Stimulated activated effector memory CD8-positive, alpha-beta T cell treated with anti-CD3 and anti-CD28 coated beads, Interleukin-12 subunit alpha, Interleukin-12 subunit beta, amount 100 ng/mL, for 72 hours (primary cell): ENCODE measurements at places on chromosomes 1 and 21.

DNA sequence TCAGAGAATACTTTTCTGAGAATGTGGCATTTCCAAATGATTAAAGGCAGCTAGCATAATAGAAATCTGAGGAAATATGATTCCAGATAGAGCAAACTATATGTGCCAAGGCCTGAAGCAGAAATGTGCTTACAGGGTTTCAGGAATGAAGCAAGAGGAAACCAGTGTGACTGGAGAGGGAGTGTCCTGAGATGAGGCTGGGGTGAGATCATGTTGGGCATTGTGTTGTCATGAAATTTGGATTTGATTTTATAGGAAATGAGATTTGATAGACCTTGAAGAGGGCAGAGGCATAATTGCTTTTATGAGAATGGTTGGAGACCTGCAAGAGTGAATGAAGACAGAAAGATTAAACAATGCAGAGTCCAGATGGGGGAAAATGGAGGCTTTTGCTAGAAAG lies 338.1 kb upstream of the SNX7 start:
- DNase-seq: no peak

DNA sequence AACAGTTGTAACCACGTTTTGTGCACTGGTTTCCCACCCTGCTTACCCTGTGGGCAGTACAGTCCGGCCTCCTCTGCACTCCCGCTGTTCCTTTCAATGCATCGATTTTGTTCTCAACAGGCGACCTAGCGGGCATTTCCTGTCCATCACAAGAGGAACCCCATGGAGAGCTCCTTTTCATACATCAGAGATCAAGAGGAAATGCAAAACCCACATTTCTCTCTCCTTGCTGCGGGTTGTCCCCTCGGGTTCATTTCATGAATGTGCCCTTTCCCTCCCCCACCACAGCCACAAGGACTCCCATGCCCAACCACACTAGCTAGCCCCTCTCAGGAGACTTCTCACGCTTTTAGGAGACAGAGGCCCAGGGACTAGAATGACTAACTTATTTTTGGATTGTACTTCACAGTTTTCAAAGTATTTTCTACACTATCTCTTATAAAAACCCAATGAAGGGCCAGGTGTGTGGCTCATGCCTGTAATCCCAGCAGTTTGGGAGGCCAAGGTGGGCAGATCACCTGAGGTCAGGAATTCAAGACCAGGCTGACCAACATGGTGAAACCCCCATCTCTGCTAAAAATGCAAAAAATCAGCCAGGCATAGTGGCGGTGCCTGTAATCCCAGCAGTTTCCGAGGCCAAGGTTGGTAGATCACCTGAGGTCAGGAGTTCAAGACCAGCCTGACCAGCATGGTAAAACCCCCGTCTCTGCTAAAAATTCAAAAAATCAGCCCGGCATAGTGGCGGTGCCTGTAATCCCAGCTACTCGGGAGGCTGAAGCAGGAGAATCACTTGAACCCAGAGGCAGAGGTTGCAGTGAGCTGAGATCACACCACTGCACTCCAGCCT lies 18.4 kb downstream of the ATP1A4 start:
- no peak for DNase-seq

- DNase-seq: no peak
Observed at GRCh38 chr1:83692524-83693381, 306.2 kb downstream of the TTLL7 start.

DNA sequence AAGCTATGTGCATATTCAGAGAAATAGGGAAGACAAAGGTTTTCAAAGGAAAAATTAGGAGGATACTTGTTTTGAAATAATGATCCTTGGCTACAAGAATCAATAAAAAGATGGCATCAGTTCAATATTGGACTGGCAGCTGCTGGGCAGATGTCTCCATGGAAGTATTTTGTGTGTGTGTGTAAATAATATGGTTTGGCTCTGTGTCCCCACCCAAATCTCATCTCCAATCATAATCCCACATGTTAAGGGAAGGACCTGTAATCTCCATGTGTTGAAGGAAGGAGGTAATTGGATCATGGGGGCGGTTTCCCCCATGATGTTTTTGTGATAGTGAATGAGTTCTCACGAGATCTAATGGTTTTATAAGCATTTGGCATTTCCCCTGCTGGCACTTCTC lies 40.4 kb upstream of the LRRC7 start:
- DNase-seq: no peak

DNA sequence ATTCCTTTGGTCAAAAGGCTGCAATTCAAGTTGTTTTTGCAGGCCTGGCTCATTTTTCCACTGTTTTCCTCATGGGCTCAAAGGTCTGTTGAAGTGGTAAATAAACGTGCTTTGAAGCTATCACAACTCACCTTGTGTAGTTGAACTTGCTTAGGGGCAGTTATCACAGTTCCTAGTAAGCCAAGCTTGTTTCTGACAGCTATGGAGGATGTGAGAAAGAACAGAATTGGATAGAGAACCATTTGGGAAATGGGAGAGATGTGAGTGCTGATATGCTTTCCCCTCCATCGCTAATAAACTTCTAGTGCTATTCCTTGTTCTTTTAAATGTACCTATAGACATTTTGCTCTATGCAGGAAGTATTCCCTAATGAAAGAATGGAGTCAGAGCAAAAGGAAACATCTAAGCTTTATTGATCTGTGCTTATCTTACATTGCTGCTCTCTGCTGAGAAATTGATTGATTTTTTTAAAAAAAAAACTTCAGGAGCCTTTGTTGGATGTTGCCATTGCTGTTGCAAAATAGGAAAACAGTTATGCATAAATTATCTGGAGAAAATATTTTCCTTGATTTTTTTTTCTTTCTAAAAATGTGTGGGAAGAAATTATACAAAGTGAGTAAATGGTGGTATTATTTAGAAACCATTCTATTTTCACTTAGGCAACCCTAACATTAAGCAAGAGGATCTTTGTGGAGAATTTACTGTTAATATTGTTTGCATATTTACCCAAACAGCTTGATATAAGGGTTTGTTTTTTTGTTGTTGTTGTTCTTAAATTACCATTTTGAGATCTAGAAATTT lies 118.2 kb downstream of the MAGI3 start:
- no peak for DNase-seq

DNA sequence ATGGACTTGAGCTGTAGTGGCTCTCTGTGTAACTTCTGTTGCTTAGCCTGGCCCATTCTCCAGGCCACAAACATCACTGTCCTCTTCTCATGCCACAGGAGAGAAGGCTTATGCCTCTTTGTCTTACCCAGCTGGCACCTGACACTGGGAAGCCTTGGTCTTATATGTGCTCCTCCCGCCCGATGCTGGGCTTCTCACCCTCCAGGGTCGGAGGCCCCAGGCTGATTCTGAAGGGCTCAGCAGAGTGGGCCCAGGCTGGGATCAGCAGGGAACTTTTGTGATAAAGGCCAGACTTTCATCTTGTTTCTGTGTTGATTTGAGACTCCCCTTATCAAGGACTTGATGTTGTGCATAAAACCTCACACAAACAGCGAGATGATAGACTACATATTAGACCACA lies 29.8 kb downstream of the TRPM2 start:
- no peak for DNase-seq

DNA sequence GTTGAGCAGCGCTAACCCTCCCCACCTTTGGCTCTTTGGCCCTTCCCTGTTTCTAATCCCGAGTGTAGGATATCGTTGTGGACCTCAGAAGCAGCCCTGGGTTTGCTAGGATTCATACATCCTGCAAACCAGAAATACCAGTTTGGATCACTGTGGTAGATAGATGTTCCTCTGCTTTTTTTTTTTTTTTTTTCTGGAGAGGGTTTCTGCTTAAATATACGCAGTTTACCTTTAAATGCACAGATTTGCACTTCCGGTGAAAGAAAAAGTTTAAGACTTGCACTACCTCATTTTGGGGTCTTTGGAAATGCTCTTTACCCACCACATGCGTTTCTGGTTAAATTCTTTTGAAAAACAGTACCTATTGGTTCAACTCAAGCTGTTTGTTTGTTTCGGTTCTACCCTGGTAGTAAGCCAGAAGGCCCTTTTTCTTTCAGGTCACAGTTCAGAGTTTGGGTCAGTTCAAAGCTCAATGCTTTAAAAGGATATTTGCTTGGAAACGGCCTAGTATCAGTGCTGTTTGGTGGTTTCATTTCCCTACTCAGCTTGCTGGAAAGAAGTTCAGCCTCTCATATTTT lies 908 bp downstream of the DDI2 start:
- no peak for DNase-seq

GRCh38 chr1:66399888-66400529 lies 133.9 kb upstream of the SGIP1 start:
- DNase-seq: no peak

DNA sequence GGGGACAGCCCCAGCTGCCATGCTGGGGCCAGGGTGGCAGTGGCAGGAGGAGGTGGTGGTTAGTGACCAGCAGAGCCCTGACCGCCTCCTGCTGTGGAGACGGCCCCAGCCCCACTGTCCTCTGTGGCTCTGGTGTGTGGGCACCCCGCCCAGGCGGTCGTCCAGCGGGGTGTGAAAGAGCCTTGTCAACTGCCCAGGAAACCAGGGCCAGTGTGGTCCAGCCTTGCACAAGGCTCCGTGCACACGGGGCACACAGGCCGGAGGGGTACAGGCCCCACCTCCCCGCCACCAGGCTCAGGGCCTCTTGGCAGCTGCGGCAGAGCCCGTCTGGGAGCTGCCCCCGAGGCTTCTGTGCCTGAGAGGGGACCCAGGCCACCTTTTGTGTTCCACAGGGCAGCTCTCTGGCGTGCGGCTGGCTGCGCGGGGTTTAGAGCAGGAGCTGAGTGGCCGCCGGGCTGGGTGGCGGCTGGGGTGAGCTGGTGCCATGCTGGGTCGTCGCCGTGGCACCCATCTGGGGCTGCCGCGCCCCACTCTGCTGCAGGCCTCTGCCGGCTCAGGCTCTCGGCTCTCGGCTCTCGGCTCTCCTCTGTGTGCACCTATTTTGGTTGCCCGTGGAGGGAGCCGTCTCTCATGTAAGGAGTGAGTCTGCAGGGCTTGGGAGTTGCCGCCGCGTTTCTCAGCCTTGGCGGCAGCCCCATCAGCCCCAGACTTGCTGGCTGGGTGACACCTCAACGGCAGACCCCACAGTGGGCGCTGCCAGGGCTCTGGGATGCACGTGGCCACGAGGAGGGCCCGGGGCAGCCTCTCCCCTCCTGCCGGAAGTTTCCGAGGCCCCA lies 36.1 kb downstream of the SLX9 start:
- DNase-seq: no peak

DNA sequence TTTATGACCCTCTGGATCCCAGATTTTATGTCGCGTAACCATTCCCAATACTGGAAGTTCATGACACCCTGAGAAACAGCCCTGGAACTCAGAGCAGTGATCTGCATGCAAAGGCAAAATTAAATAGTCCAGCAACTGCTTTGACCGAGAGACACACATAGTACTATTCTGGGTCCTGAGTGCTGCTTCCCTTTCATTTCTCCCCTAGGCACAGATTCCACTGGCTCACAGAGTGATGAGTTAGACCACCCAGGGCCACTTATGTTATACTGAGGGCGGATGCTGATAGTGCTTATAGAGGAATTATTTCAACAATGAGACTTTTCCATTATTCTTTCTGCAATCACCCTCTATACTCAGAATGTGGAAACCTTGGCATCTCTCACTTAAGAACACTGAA lies 69.2 kb downstream of the NFIA start:
- no peak for DNase-seq

GRCh38 chr1:9573723-9574122 lies 15.0 kb upstream of the TMEM201 start:
- DNase-seq: no peak

DNA sequence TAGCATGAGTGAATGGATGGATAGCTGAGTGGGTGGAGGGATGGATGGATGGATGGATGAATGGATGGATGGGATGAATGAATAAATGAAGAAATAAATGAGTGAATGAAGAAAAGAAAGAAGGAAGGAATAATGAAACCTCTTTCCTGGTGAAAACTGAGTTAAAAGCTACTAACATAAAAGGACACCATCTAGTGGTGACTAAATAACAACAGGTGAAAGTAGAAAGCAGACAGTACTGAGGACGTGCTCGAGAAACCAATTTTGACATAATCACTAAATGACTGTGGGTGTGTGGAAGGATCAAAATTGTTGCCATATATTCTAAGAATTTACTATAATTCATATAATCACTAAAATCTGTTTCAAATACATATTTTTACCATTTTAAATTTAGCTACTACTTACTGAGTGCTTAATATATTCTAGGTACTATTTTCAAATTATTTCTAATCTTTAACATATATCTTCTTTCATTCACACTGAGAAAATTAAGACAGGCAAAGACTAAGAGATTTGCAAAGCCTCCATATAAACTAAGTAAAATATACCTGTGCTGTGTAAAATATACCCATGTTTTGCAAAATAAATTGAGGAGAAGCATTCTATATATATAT lies 522.9 kb downstream of the LRRIQ3 start:
- no peak for DNase-seq
